Activated T-helper 1 cell treated with Interleukin-2 at 50 U/mL for 16 hours (primary cell): ENCODE measurements at places on chromosomes 16 and 17.

- no peak for DNase-seq
Measured at GRCh38 chr16:16148755-16149154, 74.5 kb downstream of the ABCC6 start.

DNA sequence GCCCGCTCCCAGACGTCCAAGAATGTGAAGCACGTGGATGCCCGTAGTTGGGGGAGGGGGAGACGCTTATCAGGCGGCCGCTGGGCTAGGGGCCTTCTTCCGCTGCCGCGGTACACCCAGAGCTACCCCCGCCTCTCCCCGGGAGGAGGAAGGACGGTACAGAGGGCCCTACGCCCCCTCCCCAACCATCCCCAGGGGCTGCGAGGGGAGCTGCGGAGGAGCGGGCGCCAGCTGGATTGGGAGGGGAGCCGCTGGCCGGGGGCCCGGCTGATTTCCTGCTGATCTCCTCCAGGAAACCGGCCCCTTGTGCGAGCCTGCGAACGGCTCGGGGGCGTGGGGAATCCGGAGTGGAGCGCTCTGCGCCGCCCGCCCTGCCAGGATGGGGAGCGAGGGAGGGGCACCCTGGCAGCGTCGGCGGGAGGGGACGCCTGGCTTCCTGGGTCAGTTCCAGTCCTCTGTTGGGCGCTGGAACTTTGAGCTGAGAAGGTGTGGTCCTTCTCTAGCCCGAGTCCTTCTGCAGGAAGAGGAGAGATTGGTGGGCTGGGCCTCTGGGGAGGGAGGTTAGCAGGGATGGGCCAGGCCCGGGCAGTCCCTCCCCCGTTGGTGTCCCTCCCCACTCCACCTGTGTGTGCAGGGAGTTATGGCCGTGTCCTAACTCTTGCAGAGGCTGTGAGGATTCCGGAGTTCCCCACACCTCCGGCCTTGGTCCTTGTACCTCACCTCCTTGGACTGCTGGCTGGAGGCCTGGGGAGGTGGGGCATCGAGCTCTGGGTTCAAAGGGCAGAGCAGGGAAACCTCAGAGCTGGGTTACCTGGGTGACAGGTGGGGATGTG is 19.2 kb downstream of the GJD3 start:
- DNase-seq: no peak

GRCh38 chr17:57372156-57372555 is 115.8 kb downstream of the MSI2 start:
- no peak for DNase-seq

- no peak for DNase-seq
Measured at GRCh38 chr17:59839651-59840328, 53.0 kb downstream of the TUBD1 start.

- DNase-seq: no peak
Measured at GRCh38 chr16:50015631-50016030, 9.4 kb upstream of the CNEP1R1 start.

DNA sequence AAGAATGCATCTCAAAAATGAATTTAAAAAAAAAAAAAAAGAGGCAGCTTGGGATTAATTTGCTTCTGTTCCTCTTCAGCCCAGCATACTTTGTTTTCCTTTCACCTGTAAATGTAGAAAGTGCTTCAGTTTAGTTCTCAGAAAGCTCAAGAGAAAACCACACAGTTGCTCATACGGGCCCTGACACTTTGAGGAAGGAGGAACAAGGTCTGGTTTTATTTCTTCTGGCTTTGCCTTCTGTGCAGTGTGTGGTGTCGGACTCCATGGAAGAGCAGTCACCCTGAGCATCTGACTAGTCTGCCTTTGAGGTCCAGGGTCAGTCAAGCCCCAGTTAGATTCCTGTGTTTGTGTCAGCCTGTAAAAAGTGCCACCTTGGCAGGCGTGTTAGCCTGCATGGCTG is 27.6 kb downstream of the NMT1 start:
- no peak for DNase-seq

- no peak for DNase-seq
Measured at GRCh38 chr16:70588565-70588964, 57.8 kb upstream of the IL34 start.

DNA sequence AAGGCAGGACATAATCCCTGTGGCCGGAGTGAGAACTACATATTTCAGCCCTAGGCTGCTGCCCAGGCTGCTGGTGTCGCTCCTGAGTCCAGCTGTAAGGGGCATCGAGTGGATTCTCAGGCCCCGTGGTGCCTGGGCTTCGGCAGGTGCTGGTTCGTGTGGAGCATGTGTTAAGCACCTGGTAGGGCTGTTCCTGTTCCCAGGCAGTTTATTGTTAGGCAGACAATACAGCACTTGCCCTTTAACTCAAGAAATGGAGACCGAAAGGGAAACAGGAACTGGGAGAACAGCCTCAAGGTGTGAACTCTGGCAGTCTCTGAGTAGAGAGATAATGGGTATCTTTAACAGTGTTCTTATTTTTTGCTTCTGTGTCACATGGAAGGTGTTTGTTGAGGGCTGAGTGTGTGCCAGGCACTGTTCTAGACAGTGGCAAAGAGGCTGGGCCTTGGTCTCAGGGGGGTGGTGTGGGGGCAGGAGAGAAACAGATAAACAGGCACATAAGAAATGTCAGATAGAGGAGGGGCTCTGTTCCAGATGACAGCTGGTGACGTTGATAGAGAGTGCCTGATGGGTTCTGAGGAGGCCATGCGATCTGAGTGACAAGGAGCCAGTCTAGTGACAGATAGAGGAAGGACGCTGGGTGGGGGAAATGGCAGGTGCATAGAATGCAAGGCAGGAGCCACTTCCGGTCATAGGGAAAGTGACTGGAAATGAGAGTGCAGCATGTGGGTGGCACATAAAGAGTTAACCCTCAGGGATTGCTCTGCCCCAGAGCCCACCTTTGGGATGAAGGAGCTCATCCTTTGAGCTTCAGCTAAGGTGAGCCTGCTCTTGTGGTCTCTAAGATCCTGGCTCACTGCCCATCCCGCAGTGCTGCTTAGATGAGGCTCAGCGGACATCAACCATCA is 33.8 kb downstream of the EPN2 start:
- DNase-seq: no peak

DNA sequence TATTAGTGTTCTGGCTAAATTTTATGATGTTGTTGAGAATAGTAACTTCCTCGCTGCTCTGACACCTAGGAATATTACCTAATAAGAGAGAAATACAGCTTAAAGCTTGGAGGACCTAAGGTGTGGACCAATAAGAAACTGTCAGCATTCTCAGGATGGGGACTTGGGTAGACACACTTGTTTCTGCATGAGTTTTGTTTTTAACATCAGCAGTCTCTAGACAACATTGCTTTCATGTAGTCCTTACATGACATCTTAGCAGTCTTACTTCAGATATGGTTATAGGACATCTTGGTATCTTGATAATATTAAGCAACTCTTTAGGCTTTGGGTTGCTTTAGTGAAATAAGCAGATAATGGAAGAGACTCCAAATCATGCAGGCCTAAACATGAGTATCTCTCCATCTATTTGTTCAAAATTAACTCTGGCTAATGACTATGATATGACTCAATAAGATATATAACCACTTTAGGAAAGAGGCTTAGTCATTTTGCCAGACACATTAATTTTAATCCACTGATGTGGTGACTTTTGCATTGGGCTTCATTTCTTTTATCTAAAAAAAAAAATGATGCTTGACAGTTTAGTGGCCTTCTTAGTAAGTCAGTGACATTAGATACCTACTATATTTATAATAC is 84.5 kb downstream of the WNT3 start:
- DNase-seq: no peak

GRCh38 chr17:72952641-72953315 is 139.7 kb downstream of the SLC39A11 start:
- no peak for DNase-seq
